Endothelial cell of coronary artery (primary cell): ENCODE measurements at places on chromosomes 6 and 20. TPM values are rescaled to one million over a fixed set of nuclear protein-coding genes. Genes with fewer than 3 reads are reported as not detected.

AP5S1 gene
- total RNA-seq, result 11.3 and 15.7 TPM in 2 replicates

BACH2 gene
- 0.09 and 0.27 TPM in 2 replicates for total RNA-seq

DEFB126 gene
- total RNA-seq, result not detected in 2 replicates

MOG gene
- total RNA-seq, result not detected in 2 replicates

XKR7 gene
- not detected in 2 replicates for total RNA-seq

NKX2-4 gene
- total RNA-seq, result not detected in 2 replicates

CALHM6 gene
- total RNA-seq, result 0.09 and 0.94 TPM in 2 replicates

TTLL9 gene
- not detected in 2 replicates for total RNA-seq

ARG1 gene
- total RNA-seq, result not detected in 2 replicates

AIF1 gene
- total RNA-seq, result not detected in 2 replicates

ENPP5 gene
- not detected in 2 replicates for total RNA-seq

PLEKHG1 gene
- 19.3 and 38.7 TPM in 2 replicates for total RNA-seq

LY6G6F gene
- total RNA-seq, result not detected in 2 replicates

SLC16A10 gene
- not detected in 2 replicates for total RNA-seq

L3MBTL1 gene
- total RNA-seq, result 2.2 and 5.7 TPM in 2 replicates

TRIM40 gene
- not detected in 2 replicates for total RNA-seq

LHFPL5 gene
- not detected in 2 replicates for total RNA-seq

BMP6 gene
- total RNA-seq, result 141 and 190 TPM in 2 replicates

TAGAP gene
- total RNA-seq, result not detected in 2 replicates
